ENCODE measurements at places on chromosomes 12 and 14. TPM values are rescaled to one million over a fixed set of nuclear protein-coding genes. Genes with fewer than 3 reads are reported as not detected.

The SMOC1 gene
- 0.40 TPM for total RNA-seq

The C14orf132 gene
- total RNA-seq = 8.2 TPM

The KRT78 gene
- not detected for total RNA-seq

The MPHOSPH9 gene
- total RNA-seq = 47.1 TPM

The CACNA2D4 gene
- total RNA-seq = 0.06 TPM

The FOXN4 gene
- total RNA-seq = not detected

The GRIP1 gene
- total RNA-seq = not detected

The LRFN5 gene
- total RNA-seq = 1.2 TPM

The ZBTB1 gene
- 37.0 TPM for total RNA-seq

The TMED10 gene
- total RNA-seq = 255 TPM

The SMIM41 gene
- 0.13 TPM for total RNA-seq

The CFAP251 gene
- 8.7 TPM for total RNA-seq

The KITLG gene
- total RNA-seq = 112 TPM

The MUCL1 gene
- total RNA-seq = not detected

The SDR39U1 gene
- 10.1 TPM for total RNA-seq

The SMCO3 gene
- total RNA-seq = 0.37 TPM

The DTX1 gene
- total RNA-seq = not detected

All from aortic smooth muscle cell (primary cell).